T1000 (cell line): ENCODE measurements at places on chromosomes 6 and 20.

DNA sequence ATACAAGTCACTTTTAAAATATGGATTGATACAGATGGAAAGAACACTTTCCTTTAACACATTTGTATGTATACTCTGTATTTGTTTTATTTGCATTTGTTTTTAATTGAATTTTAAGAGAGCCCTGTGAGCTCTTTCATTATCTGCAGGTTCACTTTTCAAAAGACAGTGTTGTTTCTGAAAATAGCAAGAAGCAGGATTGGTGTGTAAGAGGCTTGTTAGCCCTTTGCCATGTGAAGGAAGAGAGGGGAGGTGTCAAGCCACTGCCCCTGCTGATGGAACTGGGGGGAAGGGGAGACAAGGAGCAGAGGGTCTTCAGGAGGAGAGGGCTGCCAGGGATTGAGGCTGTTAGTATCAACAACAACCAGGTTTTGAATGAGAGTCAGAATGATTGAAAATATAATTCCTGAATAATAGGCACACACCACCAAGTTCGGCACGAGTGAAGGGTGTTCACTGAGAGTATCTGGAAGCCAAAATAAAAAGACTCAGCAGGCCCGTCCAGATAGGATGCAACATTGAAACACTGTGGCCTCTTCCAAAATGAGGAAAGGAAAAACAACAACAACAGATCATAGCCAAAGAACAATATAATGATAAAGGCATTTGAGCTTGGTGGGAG lies 12.6 kb upstream of the PBOV1 start:
- no peak for DNase-seq

DNA sequence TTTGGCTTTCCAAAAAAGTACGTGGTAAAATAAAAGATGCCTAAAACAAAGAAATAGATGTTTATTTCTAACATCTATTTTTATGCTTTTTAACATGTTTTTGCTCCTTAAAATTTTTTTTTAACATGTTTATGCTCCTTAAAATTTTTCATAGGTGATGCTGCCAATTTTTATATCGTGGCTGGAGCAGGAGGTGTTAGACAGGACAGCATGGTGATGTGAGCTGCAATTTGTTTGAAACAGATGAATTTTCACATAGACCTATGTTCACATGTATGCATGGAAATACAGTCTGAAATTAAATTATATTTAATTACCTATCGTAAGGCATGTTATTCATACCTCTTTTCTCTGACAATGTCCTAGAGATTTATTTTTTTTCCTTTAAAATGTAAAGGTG lies 784.8 kb downstream of the EPHA7 start:
- no peak for DNase-seq

DNA sequence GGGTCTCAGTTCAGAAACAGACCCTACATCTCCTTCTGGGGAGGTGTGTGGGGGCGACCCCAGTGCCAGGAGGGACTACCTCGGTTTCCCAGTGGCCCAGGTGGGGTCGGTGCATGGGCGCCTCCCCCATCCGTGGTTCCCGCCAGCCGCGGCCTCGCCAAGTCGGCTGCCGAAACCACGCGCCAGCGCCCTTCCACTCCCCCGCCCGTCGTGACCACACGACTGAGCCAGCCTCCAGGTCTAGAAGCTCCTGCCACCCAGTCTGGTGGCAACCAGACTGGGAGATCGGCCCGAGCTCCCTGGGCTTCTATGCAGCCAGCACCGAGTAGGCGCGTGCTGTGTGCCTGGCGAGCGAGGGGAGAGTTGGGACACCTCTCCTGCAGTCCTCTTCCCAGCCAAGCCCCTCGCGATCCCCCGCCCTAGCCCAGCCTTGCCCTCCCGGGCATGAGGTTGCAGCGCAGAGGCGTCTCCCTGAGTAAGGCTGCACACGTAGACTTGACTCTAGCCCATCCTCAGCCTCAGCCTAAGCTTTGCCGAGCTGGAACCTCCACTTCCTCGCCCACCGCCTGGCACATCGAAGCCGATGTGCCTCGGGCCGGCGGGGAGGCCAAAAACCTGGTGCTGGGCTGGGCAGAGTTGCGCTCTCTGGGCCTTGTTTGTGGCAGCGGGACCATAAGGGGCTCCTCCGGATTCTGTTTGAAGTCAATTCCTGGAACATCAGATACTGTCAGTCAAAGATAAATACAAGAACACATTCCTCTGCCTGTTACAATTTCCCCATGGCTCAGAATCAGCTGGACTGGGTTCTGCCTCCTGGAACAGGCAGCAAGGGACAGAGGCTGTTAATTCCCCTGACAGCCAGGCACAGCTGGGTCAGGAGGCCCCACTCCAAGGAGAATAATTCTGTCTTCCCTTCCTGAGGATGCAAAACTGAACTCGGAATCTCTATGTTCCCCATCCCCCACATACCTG lies 1.5 kb upstream of the CPNE5 start:
- DNase-seq: no peak

- no peak for DNase-seq
Measured at GRCh38 chr6:13272131-13273046, 55.9 kb downstream of the TBC1D7 start.

- DNase-seq: no peak
Measured at GRCh38 chr6:32234934-32235333, 11.1 kb upstream of the NOTCH4 start.

DNA sequence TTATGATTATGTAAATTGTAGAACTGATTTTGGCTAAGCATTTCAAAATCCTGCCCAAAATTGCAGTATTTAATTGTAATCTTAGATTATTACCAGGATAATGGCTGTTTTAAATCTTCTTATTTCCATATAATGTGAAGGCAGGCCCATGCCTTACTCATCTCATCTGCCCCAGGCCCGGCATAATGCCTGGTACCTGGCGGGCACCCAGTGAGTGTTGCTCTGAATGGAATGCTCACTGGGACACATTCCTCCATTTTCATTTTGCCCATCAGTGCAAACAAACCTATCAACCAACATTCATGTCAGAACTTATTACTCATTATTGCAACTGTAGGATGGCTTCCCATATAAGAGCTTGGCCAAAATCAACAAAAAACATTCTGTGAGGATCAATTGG lies 22.8 kb downstream of the SAMD5 start:
- no peak for DNase-seq

GRCh38 chr20:39874049-39874893 lies 814.8 kb downstream of the MAFB start:
- peak; percentile 70 for DNase-seq

GRCh38 chr6:11650025-11650696 lies 112.6 kb downstream of the TMEM170B start:
- no peak for DNase-seq

GRCh38 chr6:145148776-145149175 lies 586.5 kb downstream of the EPM2A start:
- DNase-seq: no peak

- DNase-seq: no peak
Measured at GRCh38 chr6:128208851-128209580, 308.2 kb upstream of the THEMIS start.

DNA sequence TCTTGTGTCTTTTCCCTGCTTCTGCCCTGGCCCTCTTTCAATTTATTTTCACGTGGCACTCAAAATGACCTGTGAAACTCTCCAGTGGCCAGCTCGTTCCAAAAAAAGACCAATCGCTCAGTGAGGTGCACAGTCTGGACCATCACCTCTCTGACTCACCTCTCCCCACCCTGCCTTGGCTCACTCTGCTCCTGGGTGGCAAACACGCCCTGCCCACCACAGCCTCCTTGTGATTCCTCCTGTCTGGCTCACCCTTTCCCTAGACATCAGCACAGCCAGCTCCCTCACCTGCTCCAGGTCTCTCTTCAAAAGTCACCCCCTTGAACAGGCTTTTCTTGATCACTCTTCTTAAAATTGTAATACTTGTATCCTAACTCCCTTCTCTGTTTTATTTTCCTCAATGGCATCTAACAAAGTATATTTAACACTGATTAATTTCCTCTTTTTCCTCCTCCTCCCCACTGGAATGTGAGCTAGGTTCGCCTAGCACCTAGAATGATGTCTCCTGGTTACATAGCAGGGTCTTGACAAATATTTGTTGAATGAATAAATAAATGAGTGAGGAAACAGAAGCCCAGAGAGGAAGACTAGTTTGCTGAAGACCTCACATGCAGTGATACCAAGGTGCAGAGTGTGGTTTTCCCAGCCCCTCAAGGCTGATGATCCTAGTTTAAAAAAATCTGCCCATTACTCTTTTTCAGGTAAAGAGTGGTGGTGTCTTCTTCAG lies 109.0 kb downstream of the GJA10 start:
- no peak for DNase-seq

GRCh38 chr20:63785691-63786131 lies 45.4 kb downstream of the ZBTB46 start:
- DNase-seq: no peak

DNA sequence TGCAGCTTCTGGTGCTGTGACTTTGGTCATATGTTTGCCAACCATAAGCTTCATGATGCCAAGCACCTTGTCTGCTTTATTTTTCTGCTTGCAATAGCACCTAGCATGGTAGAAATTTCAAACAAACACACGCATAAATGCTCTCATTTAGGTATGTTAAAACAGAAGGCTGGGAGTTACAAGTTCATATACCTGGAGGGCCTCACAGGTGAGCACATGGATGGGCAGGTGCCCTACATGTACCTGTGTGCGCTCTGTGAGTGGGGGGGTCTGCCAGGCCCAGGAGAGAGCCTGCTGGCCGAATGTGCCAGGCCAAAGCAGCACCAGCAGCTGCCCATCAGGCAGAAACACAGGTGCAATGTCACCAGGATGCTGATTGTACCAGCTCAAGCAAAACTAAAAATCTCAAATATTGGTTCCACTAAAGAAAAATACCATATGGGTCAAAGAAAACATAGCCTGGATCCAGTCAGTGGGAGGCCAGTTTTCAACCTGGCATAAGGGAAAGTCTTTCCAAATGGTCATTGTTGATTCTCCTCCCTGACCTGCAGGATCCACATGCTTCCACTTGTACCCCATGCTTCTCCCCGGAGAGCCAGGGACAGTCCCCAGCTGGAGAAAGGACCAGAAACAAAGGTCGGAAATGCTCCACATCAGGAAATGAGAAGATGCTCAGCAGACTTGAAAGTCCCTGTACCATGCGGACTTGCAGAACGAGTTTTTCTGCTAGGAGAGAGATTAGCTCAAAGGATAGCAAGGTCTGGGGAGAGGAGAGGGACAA lies 7.2 kb upstream of the PFDN4 start:
- no peak for DNase-seq

DNA sequence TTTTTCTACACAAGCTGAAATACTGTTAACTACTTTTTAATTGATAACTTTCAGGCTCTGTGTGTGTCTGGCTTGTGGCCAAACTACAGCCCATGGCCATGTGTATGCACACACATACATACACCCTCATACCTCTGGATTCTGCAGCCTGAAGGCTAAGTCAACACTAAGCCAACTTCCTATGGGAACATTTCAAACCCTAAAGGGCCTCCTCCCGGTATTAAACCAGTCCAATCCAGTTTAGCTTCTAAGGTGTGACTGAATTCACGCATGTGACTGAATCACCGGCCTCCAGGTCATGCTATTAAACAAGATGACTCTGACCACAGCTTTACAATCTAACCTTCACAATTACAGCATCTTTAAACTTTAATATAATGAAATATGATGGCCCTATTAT lies 20.7 kb upstream of the DST start:
- no peak for DNase-seq

- no peak for DNase-seq
Measured at GRCh38 chr6:37671061-37671460, 26.6 kb downstream of the MDGA1 start.

- no peak for DNase-seq
Measured at GRCh38 chr6:159169557-159170332, 545 bp downstream of the FNDC1 start.

DNA sequence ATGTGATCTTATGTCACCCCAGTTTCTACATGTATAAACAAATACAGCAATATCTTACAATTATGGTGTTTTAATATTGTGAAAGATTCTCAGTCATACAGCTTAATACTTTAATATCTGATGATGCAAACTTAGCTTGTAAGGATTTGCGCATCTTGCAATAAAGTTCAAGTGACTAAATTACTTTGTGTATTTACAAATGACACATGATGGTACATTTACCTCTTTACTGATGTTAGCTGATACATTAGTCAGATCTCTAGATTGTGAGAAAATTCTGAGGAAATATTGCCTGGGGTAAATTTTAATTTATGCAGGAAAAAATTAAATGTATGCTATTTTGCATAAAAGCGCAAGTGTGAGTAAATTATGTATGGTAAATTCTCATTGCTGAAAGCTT lies 418.8 kb upstream of the MMS22L start:
- no peak for DNase-seq

GRCh38 chr6:14417377-14417776 lies 299.8 kb downstream of the CD83 start:
- no peak for DNase-seq

DNA sequence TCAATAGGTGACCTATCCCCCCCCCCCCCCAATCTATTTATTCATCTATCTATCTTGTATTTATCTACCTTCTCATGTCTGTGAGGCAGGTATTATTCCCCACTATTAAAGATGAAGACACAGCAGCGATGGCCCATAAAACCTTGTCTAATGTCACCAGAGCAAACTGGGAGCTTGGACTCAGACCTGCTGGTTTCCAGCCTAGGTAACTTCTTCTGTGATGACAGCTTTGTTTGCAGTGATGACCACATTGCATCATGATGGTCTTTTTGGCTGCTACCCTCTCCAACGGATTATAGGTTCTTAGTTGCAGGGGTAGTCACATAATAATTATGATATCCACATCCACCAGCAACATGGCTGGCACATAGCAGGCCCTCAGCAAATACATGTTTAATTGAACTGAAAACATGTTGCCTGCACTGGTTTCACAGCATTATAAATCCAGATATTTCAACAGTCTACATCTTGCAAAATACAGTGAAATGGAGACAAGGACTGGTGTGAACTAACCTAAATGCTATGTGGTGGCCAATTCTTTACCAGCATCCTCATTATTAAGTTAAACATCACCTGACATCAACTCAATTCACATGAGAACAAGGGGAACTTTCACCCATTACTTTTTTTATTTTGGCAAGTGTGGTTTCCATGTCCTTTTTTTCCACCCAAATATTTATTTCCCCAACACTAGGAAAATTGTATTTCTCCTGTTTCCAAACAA lies 712.5 kb upstream of the NRSN1 start:
- DNase-seq: no peak

- DNase-seq: no peak
Measured at GRCh38 chr20:62398120-62398821, 8.8 kb downstream of the CABLES2 start.
